Skeletal muscle cell (primary cell): ENCODE measurements at places on chromosomes 12 and 14.

DNA sequence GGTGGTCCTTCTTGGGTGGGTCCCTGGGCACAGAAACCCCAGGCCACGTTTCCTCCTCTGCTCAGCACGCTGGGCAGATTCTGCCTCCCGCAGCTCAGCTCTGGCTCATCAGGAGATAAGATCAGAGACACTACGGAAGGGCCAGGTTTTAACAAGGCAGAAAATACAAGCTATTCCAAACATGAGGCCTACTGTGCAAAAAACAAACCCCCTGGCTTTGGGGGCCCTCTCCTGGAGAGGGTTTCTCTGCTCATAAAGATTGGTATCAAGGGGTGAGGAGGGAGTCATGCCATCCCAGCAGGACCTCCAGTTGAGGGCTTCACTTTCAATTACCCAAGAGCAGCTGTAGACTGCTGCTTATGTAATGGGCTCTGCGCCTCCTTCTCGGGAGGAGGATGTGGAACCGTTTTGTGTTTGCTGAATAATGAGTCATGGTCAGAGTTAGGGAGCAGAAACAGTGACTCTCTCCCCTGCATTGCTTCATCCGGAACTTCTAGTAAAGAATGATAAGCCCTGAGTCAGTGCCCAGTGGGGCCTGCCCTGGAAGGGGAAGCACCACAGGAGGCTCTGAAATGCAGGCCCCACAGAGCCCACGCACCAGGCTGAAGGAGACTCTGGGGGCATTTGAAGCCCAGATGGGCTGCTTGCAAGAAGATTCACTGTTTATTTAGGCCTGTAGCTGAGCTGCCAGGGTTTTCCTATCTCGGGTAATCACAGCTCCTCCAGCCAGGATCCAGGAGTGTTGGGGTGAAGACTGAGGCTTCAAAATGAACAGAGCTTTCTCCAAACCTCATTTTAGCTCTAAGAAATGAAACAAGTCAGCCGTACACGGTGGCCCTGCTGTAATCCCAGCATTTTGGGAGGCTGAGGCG, 79.3 kb downstream of the SSPN start:
- peak; percentile 98 for DNase-seq

GRCh38 chr14:33916663-33917565, 34.0 kb downstream of the EGLN3 start:
- DNase-seq: no peak

- no peak for DNase-seq
These were observed 44.0 kb downstream of the TRAF3 start for GRCh38 chr14:102821252-102821651.

- DNase-seq: no peak
These were observed 4.0 kb downstream of the RAB15 start for GRCh38 chr14:64968167-64968566.

- no peak for DNase-seq
These were observed 14.4 kb downstream of the IRF2BPL start for GRCh38 chr14:77014004-77014604.

- DNase-seq: no peak
These were observed 160.1 kb downstream of the TMX1 start for GRCh38 chr14:51400139-51400538.

DNA sequence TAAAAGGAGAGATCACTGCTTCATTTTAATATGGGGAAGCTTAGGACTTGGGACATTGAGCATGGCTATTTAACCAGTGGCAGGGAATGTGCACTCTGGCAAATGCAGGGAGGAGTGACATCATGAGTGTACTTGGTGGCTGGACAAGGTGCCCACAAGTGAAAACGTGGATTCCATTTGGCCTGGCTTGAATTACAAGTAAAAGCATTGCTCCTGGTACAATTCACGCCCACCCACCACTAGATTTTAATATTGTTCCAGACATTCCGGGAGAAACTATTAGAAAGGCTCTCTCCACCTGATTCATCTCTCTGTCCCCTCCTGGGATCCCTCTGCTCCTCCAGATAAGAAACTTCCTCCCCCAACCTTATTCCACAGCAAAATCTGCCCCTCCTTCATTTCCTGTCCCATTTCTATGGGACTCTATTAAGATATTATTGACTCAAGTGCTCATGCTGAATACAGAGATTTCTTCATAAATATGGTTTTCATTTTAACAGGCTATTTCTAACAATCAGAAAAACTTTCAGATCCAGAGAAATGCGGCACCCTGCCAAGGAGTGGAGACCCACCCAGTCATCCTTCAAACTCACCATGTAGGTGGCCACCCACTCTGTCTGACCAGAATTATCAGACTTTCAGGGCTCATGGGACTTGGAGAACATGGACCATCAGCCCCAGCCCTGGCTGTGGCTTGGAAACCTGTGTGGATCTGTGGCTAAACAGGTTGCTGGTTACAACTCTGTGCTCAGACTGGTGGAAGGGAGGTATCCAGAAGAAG, 43.2 kb downstream of the SSPN start:
- DNase-seq: no peak
